ENCODE measurements at places on chromosomes 2 and 18. TPM values are rescaled to one million over a fixed set of nuclear protein-coding genes. Genes with fewer than 3 reads are reported as not detected.
A peak's percentile ranks its signal among the peaks of the same experiment; 100 is the strongest.

- H3K27me3 ChIP-seq: no peaks in the 10 kb centered on the region
- no peaks in the 10 kb centered on the region for H3K4me1 ChIP-seq
- DNase-seq: no peak
These were observed 16.3 kb upstream of the MFF start for GRCh38 chr2:227308784-227309183.

The BBS5 gene
- total RNA-seq: 17.7 TPM

DNA sequence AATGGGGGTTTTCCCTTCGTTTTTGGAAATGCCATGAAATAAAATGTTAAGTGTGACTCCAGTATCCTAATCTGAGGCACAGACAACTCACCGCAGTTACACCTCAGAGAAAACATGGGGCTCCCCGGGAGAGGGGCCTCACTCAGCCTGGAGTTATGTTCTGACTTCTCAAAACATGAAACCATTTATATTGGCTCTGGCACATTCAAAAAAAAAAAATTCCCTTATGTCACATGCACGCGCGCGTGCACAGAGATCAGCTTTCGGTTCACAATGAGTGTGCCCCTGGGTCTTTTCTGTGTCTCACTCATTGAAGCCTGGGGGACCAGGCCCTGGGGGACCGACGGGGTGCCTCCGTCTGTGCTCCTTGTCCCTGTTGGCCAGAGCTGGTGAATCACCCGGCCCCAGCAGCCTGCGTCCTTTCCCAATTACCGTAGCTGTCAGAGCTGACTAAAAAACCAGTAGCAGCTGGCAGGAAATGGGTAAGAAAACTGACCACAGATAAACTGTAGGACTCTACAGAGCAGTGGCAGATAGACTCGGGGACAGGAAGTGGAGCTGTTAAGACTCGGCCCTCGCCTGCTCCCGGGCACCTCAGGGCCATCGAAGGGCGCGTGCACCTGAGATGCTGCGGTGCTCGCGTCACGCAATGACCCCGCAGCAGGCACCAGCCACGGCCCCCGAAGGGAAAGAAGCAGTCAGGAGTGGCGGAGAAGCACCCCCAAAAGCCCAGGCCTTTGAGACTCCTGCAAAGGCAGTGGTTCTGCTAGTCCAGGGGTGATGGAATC is 138.3 kb upstream of the ID2 start:
- peaks cover 13% of the 10 kb centered on the region for H3K4me1 ChIP-seq
- H3K4me3 ChIP-seq: no peak overlapping the region
- H3K36me3 ChIP-seq: no peaks in the 10 kb centered on the region
- no peaks in the 10 kb centered on the region for H3K27me3 ChIP-seq
- H3K27ac ChIP-seq: no peak overlapping the region

The RMDN2 gene
- 14.4 TPM for total RNA-seq

The GTF2A1L gene
- total RNA-seq: 9.9 TPM

- no peaks in the 10 kb centered on the region for H3K4me1 ChIP-seq
- peak overlapping the region; percentile 52 for H3K27ac ChIP-seq
- no peaks in the 10 kb centered on the region for H3K27me3 ChIP-seq
These were observed 8.7 kb downstream of the INPP5D start for GRCh38 chr2:233068762-233069418.

DNA sequence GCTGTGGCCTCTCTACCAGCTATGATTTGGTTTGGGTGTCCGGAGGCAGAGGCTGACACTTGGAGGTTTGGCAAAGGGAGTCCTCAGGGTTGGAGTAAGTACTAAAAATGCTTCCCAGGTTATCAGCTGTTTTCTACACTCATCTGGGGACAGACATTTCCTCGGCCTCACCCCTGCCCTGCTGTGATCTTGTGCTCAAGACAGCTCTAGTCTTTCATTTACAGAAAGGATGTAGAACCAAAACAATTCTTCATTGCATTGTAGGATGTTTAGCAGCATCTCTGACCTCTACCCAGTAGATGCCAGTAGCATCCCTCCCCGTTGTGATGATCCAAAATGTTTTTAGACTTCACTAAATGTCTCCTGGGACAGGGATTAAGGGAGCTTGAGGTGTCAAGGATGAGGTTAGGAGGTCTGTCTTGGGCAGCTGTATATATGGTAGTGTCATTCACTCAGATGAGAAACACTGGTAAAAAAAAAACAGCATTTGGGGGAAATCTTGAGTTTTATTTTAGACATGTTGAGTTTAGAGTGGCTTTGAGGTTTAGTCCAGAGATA is 26.6 kb downstream of the CD28 start:
- H3K4me3 ChIP-seq: no peak overlapping the region
- H3K27me3 ChIP-seq: no peaks in the 10 kb centered on the region
- no peak for DNase-seq
- H3K36me3 ChIP-seq: no peaks in the 10 kb centered on the region
- no peak overlapping the region for H3K27ac ChIP-seq
- no peaks in the 10 kb centered on the region for H3K4me1 ChIP-seq

DNA sequence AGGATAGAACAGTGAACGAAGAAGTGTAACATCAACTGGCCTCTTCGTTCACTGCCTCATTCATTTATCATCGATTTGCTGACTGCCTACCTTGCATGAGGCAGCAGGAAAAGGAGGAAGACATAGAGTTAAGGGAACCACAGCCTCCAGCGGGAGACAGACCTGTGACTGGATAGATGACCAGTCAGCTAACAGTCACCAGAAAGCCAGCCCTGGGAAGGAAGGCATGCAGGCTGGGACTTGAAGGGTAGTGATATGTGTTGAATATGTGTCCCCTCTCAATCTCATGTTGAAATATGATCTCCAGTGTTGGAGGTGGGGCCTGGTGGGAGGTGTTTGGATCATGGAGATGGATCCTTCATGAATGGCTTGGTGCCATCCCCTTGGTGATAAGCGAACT is 58.3 kb downstream of the CTIF start:
- peaks cover 7% of the 10 kb centered on the region for H3K4me1 ChIP-seq
- no peak overlapping the region for H3K27ac ChIP-seq
- H3K4me3 ChIP-seq: no peak overlapping the region

- DNase-seq: no peak
- no peaks in the 10 kb centered on the region for H3K36me3 ChIP-seq
- H3K27ac ChIP-seq: no peak overlapping the region
These were observed 134.7 kb downstream of the TMEM163 start for GRCh38 chr2:134583997-134584520.

The GRHL1 gene
- 2.3 TPM for total RNA-seq

Measured in tibial nerve (tissue), 4 donors.